GM04503 (cell line): ENCODE measurements at places on chromosomes 11 and 22.

DNA sequence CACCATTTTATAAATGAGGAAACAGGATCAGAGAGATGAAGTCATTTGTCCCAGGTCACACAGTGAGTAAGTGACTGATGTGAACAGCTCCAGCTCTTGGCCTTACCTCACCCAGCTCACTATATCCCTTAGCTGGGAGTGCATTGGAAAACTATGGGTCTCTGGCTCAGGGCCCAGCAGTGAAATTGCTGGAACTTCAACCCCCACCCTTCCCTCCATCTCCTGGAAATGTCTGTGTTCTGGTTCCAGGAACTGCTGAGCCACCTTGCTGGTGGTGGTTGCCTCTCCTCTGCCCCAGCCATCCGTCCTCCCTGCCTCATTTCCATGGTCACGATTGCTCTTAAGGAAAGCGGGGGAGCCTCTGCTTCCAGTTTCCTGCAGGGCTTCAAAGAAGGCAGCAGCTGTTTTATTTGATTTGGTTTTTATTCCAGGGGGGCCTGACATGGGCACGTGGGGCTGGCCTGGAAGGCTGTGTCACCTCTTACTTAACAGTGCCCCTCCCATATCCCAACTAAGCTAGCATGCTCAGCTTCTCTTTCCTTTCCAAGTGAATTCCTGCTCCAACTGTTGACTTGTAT is 46.2 kb upstream of the CSTF3 start:
- DNase-seq = no peak

GRCh38 chr11:120028181-120028896 is 109.6 kb downstream of the TRIM29 start:
- no peak for DNase-seq

DNA sequence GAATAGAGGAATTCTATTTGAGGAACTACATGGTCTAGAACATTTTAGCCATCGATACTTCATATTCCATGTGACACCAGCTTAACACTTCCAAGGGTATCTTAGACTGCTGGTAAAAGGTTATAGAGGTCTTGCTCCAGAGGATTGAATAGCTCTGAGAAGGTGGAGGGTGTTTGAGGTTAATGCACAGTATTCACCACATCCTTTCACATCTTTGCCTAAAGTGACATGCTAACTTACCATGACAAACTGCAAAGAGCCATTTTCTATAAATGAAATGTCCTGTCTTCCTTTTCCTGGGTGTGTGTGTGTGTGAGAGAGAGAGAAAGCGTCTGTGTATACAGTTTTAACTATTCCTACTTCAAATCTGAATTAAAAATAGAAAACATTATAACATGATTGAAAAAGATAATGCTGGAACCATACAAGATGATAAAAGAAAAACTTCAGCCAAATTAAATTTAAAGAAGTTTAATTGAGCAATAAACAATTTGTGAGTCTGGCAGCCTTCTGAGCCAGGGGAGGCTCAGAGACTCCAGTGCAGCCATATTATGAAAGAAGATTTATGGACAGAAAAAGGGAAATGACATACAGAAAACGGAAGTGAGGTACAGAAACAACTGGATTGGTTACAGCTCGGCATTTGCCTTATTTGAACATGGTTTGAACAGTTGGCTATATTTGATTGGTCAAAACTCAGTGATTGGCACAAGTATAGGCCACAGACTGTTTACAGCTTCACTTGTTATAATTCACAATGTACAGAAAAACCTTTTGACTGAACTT is 320.9 kb upstream of the CCDC179 start:
- DNase-seq = no peak

DNA sequence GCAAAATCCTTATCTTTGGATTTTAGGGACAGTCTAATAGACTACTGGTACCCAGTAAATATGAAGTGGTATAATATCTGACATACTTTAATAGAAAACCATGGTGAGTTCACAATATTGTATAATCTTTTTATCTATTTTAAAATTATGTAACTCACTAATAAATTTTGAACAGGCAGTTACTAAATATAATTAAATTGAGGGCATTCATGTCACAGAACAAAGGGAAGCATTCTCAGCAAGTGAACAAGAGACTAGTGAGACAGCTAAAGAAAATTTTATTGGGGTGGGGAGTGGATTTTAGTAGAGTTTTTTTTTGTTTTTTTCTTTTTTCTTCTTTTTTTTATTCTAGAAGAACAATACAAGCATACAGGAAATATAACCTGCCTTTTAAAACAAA is 55.0 kb downstream of the DNAJC24 start:
- no peak for DNase-seq

- no peak for DNase-seq
Observed at GRCh38 chr11:20840341-20840740, 171.0 kb downstream of the NELL1 start.

DNA sequence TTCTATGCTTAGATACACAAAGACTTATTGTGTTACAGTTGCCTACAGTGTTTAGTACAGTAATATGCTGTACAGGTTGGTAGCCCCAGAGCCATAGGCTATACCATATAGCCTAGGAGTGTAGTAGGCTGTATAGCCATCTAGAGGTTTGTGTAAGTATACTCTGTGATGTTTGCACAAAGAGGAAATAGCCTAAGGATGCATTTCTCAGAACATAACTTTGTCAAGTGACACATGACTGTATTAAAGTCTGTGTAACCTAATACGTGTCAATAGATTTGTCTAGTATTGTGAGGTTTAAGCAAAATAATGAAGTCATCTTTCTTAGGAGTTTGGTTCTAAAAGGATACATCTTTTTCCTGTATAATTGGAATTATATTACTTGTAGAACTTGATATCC is 5.5 kb downstream of the ZC3H12C start:
- DNase-seq = no peak

- DNase-seq = no peak
Observed at GRCh38 chr11:88151709-88152265, 23.5 kb downstream of the RAB38 start.

- no peak for DNase-seq
Observed at GRCh38 chr11:2540223-2540991, 95.6 kb downstream of the KCNQ1 start.

DNA sequence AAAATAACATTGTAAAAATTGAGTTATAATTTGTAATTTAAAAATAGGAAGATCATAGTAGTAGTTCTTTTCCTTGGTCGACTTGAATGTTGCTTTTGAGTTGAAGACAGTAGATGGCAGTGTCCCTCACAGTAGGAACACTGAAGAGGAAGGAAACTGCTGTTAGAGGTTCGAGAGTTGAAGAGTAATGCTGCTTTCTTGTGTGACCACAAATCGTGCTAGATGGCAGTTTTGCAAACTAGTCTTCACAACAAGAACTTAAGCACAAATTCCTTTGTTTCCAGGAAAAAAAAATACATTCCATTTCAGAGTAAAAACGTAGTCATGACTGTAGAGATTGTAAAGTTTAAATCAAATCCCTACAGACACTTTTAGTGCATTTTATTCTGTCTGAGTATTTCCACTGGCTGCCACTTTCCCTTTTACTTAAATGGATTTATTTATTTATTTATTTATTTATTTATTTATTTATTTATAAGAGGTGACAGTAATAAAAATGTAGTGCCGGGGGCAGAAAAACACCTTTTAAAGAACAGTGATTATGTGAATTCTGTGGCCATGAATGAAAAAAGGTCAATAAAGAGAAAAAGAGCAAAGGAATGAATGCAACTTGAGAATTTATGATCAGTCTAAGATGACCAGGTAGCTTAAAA is 54.6 kb downstream of the SPECC1L start:
- DNase-seq = peak; percentile 97

GRCh38 chr11:61155312-61155711 is 5.9 kb downstream of the VPS37C start:
- no peak for DNase-seq

GRCh38 chr11:70674605-70675004 is 276.3 kb downstream of the CTTN start:
- DNase-seq = no peak

- no peak for DNase-seq
Observed at GRCh38 chr11:67493548-67494370, 10.9 kb downstream of the AIP start.

- no peak for DNase-seq
Observed at GRCh38 chr11:7511401-7511800, 2.4 kb upstream of the PPFIBP2 start.

DNA sequence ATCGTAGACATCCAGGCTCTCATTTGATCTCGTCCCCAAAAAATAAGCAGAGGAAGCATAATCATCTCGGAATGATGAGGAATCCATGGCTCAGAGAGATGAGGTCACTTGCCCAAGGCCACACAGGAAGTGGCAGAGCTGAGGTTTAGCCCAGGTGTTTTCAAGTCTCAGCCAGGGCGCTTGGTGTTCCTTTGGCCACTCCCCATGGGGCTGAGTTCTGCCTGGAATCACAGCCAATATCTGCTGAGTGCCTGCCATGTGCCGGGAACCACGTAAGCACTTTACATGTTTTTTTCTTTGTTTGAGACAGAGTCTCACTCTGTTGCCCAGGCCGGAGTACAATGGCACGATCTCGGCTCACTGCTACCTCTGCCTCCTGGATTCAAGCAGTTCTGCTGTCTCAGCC is 29.5 kb upstream of the MYH9 start:
- DNase-seq = no peak

GRCh38 chr11:74069146-74070046 is 60.5 kb upstream of the UCP3 start:
- DNase-seq = peak; percentile 18

DNA sequence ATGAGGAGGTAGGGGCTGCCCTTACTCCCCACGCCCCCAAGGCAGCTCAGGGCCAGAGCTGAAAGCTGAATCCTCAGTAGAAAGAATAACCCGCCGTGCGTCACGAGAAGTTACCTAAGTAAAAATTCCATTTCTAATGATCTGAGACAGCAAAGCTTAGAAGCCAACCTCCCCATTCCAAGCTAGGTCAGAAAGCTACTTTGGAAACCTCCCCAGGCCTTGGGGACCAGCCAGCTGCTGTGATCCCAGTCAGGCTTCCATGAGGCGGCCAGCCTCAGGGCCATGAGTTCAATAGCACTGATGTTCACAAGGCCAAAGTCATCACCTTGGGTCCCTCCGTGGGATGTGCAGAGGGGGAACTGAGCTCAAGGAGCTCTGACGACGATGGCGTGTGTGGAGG is 6.9 kb downstream of the SHISAL1 start:
- peak; percentile 37 for DNase-seq

DNA sequence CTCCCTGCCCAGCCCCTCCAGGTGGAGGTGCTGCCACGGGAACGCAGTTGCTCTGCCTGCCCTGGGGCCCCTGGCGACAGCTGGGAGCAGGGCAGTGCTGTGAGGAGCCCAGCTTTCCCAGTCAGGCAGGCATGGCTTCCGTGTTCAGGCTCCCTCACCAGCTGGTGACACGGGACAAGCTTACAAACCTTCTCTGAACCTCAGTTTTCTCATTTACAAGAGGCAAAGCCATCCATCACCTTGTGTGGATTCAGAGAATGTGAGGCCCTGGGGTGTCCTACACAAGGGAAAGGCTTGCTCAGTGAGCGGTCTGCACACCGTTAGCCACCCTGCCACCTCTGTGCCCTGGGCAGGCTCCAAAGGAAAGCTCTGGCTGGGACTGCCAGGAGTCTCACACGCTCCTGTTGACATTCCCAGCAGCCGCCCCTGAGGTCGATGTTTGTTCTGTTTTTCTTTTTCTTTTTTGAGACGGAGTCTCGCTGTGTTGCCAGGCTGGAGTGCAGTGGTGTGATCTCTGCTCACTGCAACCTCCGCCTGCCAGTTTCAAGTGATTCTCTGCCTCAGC is 23.5 kb downstream of the SUN2 start:
- no peak for DNase-seq

DNA sequence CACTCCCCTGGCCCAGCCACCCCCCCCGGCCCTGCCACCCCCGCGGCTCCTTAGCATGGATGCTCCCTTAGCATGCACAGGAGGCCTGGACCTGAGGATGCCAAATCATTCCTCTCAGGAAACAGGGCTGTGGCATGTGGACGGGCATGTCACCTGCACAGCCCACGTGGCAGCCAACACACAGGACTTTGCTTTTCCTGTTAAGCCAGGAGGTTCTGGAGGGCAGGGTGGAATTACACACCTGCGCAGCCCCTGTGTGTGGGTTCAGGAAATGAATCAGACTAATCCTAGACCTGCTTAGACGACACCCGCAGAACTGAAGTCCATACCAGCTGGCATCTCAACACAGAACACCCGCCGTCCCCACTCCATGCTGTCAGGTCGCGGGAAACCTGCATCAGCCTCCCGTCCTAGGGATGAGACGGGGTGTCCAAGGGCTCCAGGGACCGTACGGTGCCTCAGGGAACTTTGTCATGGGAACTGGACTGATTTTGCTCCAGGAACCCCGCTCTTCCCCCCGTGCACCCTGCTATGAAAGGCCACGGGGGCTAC is 10.2 kb downstream of the CERK start:
- DNase-seq = no peak

- DNase-seq = peak; percentile 81
Observed at GRCh38 chr11:112318184-112318591, 57.5 kb upstream of the PLET1 start.

- peak; percentile 6 for DNase-seq
Observed at GRCh38 chr11:57116654-57117053, 65.1 kb upstream of the LRRC55 start.

GRCh38 chr11:1926156-1927025 is 6.9 kb downstream of the TNNT3 start:
- no peak for DNase-seq

- DNase-seq = no peak
Observed at GRCh38 chr22:27768027-27768653, 33.4 kb downstream of the MN1 start.

- DNase-seq = no peak
Observed at GRCh38 chr11:75387736-75388294, 11.5 kb upstream of the RPS3 start.

- DNase-seq = no peak
Observed at GRCh38 chr11:65553301-65554001, 4.7 kb downstream of the LTBP3 start.

DNA sequence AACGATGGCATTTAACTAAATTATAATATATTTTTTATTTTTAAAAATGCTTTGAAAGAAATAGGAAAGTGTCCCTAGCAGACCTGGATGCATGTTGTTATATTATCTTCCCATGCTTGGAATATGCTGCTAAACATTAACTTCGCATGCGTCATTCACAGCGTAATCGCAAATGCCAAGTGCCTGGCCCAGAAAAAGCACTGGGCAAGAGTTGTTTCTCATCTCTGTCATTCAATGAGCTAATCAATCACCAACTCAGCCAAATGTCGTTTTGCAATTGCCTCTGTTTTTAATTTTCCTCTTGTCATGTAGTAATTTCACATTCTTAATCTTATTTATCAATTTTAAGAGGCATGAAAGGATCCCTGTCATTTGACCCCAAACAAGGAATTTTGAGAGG is 1421.9 kb downstream of the BRD1 start:
- DNase-seq = peak; percentile 18
